Left kidney (tissue), 8 donors: ENCODE measurements at places on chromosomes 1 and 21. TPM values are rescaled to one million over a fixed set of nuclear protein-coding genes. Genes with fewer than 3 reads are reported as not detected.

The NEXN gene
- 12.7 TPM for polyA plus RNA-seq

The DEDD gene
- 57.2 TPM for polyA plus RNA-seq

The TMEM35B gene
- 25.9 TPM for polyA plus RNA-seq

The GGPS1 gene
- polyA plus RNA-seq, result 64.1 TPM

The PDE9A gene
- polyA plus RNA-seq, result 44.3 TPM

The ZC3H11A gene
- 175 TPM for polyA plus RNA-seq

The GFI1 gene
- 0.23 TPM for polyA plus RNA-seq

The OR2L13 gene
- polyA plus RNA-seq, result not detected

The TMEM82 gene
- polyA plus RNA-seq, result 3.2 TPM

The FAAP20 gene
- 27.3 TPM for polyA plus RNA-seq

The NLRP3 gene
- 0.86 TPM for polyA plus RNA-seq

The CNKSR1 gene
- 15.4 TPM for polyA plus RNA-seq

The PPP1R12B gene
- polyA plus RNA-seq, result 27.3 TPM

The DNASE2B gene
- polyA plus RNA-seq, result 0.20 TPM

The LMOD1 gene
- 3.9 TPM for polyA plus RNA-seq

The ACOT11 gene
- polyA plus RNA-seq, result 13.6 TPM

The OR2M3 gene
- polyA plus RNA-seq, result 0.08 TPM

The AHDC1 gene
- 43.2 TPM for polyA plus RNA-seq

The F3 gene
- polyA plus RNA-seq, result 51.1 TPM

The APCS gene
- polyA plus RNA-seq, result not detected

The HSD17B7 gene
- 33.9 TPM for polyA plus RNA-seq

The MYBPHL gene
- 0.37 TPM for polyA plus RNA-seq

The MTX1 gene
- polyA plus RNA-seq, result 40.7 TPM

The LCE1B gene
- not detected for polyA plus RNA-seq

The ENAH gene
- 121 TPM for polyA plus RNA-seq

The FAAH gene
- polyA plus RNA-seq, result 21.4 TPM

The RBM11 gene
- polyA plus RNA-seq, result 5.2 TPM

The C1orf53 gene
- polyA plus RNA-seq, result 1.9 TPM

The RBBP4 gene
- 379 TPM for polyA plus RNA-seq

The CD247 gene
- polyA plus RNA-seq, result 0.42 TPM

The RAD54L gene
- polyA plus RNA-seq, result 16.7 TPM

The SLC1A7 gene
- 0.05 TPM for polyA plus RNA-seq

The WDR64 gene
- 0.58 TPM for polyA plus RNA-seq

The CD1B gene
- polyA plus RNA-seq, result not detected

The OR2AK2 gene
- not detected for polyA plus RNA-seq

The SH2D1B gene
- 0.13 TPM for polyA plus RNA-seq

The ITSN1 gene
- polyA plus RNA-seq, result 56.2 TPM

The PCP4 gene
- 12.9 TPM for polyA plus RNA-seq
